ENCODE measurements at places on chromosomes 1 and 21. TPM values are rescaled to one million over a fixed set of nuclear protein-coding genes. Genes with fewer than 3 reads are reported as not detected.

Gene RBM15
- total RNA-seq: 14.6 TPM

Gene OR2T10
- not detected for total RNA-seq

Gene OR2M3
- not detected for total RNA-seq

Gene SLC45A1
- 14.6 TPM for total RNA-seq

Gene SEC16B
- total RNA-seq: 1.8 TPM

Gene OR2L3
- not detected for total RNA-seq

All from cardiac atrium fibroblast (primary cell).